ENCODE measurements at places on chromosomes 1 and 21.

- DNase-seq, result no peak
Measured at GRCh38 chr1:220430586-220430985, 97.3 kb upstream of the MARK1 start.

GRCh38 chr1:65719391-65719790 lies 73.3 kb upstream of the PDE4B start:
- DNase-seq, result no peak

DNA sequence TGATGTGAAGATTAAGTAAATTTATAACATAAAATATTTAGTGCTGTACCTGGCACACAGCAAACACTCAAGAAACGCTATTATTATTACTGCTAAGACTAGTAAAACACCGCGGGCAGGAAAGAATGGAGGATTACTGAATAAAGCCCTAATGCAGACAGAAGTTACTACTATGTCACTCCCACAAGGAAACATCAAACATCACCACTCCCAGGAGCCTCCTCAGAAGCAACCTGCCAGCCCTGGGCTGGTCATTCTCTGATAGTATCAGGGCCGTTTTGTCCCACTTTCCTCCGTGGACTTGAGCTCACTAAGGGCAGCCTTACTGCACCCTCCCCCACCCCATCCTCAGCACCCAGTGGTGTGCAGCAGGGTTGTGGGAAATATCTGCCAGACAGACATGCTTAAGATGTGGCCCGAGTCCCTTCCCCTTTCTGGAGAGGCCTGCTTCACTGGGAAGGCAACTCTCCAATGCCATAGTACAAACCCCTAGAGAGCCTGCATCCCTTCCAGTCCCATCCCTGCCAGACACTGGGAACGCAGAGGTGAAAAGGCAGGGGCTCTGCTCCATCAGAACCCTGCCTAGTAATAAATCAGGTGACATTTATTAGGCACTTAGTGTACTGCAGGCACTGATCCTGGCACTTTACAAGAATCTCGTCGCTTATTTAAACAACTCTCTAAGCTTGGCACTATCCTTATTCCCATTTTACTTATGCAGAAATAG lies 41.7 kb upstream of the ECE1 start:
- no peak for DNase-seq

DNA sequence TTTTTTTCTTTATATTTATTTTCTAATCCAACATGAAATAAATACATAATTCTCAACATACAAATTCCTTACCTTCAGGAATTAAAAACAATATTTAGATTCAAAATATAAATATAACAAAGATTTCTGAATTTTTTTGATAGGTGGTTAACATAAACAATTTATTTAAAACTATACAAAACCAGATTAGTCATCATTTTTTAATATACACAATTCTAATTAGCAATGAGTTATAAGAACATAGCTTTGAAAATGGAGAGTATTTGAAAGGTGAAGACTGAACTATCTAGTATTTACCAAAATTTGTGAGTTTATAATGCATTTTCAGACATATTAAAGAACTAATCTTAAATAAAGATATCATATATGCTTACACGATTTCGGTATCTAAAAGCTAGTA lies 37.5 kb downstream of the TPR start:
- no peak for DNase-seq

DNA sequence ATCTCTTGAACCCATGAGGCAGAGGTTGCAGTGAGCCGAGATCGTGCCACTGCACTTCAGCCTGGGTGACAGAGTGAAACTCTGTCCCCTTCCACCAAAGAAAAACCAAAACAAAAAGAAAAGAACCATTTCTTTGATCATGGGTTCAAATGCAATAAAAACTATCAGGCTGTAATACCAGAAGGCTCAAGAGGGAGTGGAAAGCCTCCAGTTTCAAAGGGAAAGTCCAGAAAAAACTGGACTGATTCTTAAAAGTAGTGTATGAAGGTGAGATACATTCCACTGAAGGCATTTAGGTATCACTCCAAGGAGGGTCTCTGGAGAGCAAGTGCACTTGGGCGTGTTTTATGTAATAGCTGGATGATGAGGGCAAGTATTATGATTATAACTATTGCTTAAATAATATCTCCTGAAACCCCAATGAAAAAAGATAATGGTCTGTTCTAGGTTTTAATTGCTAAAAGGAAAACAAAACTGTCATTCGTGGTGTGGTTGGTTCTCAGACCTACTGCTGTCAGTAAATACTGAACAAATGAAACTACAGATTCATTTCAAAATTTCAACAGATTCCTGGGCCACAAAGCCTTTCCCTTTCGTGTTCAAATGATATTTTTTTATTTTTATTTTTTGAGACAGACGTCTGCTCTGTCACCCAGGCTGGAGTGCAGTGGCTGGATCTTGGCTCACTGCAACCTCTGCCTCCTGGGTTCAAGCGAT lies 6.0 kb upstream of the CAMTA1 start:
- DNase-seq, result no peak

- no peak for DNase-seq
Measured at GRCh38 chr1:74388855-74389254, 123.6 kb downstream of the LRRC53 start.

- DNase-seq, result no peak
Measured at GRCh38 chr1:152917794-152918193, 9.4 kb downstream of the IVL start.

DNA sequence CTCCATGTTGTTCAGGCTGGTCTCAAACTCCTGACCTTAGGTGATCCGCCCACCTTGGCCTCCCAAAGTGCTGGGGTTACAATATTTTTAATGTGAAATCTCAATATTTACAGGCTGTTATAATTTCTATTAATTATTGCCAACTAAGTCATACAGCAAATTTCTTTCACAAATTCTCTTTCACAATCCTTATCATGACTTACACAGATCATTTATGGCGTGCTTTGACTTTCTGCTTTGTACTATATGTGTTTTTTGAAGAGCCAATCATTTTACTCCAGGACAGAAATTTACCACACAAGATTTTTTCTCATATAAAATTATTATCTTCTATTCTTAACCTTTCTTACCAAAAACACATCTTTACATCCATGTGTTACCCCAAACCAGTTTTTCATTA lies 1729.9 kb downstream of the NCAM2 start:
- no peak for DNase-seq

DNA sequence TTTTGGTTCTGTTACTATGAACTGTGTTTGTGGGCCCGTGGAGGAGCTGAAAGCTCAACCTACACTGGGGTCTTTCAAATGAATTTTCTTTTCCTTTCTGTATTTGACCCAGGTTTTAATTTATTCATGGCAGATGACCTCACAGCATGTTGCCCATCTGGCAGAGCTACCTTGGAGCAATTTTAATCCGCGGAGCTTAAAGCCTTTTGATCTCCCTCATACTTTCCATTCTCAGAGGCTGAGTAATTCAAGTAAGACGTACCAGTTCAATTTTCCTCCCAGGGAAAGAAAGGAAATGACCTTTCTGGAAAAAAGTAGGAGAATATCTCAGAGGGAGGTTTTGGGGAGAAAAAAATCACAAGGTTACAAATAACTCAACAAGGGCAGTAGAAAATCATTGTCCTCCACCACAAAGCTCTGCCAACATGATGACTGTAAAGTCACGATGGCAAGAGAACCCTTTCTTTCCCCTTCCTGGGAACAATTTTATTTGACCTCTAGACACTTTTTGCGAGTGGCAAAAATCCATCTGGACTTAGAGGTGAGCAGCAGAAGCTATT lies 21.6 kb upstream of the PCP4 start:
- no peak for DNase-seq

- no peak for DNase-seq
Measured at GRCh38 chr1:235635938-235636662, 13.5 kb downstream of the GNG4 start.

DNA sequence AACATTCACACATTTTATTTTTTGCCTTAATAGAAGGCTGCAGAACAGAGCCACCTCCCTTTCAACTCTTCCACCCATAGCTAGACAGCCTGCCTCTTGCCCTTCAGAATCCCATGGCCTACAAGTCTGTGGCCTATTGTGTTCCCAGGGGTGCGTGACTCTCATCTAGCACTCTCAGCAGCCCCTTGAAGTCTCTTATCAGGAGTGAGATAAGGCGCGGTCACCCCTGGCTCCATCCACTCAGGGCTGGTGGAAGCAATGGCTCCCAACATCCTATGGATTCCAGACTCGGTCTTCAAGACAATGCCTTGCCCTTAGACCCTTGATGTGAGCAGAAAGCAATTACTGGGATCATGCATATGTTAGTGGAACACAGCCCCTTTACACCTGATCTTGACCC lies 264.1 kb upstream of the GREM2 start:
- DNase-seq, result no peak

GRCh38 chr1:194975913-194976312 lies 1632.3 kb downstream of the KCNT2 start:
- DNase-seq, result no peak

DNA sequence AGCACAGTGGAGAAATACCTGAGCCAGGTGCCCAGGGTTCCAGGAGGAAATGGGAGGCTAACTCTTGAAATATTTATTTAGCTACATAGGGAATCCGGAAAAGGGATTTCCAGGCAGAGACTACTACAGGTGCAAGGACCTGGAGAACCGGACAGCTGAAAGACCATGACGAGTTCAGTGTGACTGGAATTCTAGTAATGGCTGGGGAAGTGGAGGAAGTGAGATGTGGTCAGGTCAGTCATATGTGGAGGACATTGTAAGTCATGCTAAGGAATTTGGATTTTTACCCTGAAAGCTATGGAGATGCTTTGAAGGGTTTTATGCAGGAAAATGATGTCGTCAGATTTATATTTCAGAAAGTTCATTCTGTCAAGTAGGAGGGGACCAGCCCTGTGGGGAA lies 1.8 kb downstream of the CAP1 start:
- DNase-seq, result no peak
